ENCODE measurements at places on chromosomes 16 and 17.
A peak's percentile ranks its signal among the peaks of the same experiment; 100 is the strongest.

- peak; percentile 55 for DNase-seq
Measured at GRCh38 chr16:51137097-51137496, 14.0 kb downstream of the SALL1 start.

DNA sequence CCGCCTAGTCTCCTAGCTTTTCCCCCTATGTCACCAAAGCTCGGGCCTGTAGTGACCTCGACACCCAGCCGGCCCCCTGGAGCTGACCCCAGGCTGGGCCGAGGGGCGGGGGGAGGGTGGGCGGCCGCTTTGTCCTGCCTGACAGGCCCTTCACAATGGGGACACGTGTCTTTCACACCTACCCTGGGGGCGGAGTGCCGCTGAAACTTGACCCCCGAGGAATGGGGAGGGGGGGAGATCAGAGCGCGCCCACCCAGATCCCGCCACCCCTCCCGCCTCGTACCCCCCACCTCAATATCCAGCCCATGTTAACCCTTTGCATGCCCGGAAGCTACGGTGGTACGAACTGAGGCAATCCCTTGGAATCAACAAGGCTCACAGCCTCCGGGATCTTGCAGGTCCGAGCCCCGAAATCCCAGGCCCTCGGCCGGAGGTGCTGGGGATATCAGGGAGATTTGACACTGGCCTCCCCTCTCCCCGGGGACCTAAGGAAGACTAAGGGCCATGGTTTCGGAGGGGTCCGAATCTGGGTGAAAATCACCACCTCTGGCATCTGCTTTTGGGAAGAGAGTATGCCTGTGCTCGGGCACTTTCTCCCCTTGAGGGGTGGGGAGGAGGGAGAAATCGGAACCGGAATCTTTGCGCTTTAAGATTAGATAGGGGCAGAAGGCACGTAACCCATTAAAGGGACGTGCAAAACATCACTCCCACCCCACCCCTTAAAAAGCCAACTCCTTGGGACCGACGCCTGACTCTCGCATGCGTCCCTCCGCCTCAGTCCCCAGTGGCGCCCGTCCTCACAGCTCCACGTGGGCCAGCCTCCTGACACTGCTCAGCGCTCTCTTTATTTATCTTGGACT lies 2.6 kb downstream of the NOG start:
- no peak for DNase-seq

DNA sequence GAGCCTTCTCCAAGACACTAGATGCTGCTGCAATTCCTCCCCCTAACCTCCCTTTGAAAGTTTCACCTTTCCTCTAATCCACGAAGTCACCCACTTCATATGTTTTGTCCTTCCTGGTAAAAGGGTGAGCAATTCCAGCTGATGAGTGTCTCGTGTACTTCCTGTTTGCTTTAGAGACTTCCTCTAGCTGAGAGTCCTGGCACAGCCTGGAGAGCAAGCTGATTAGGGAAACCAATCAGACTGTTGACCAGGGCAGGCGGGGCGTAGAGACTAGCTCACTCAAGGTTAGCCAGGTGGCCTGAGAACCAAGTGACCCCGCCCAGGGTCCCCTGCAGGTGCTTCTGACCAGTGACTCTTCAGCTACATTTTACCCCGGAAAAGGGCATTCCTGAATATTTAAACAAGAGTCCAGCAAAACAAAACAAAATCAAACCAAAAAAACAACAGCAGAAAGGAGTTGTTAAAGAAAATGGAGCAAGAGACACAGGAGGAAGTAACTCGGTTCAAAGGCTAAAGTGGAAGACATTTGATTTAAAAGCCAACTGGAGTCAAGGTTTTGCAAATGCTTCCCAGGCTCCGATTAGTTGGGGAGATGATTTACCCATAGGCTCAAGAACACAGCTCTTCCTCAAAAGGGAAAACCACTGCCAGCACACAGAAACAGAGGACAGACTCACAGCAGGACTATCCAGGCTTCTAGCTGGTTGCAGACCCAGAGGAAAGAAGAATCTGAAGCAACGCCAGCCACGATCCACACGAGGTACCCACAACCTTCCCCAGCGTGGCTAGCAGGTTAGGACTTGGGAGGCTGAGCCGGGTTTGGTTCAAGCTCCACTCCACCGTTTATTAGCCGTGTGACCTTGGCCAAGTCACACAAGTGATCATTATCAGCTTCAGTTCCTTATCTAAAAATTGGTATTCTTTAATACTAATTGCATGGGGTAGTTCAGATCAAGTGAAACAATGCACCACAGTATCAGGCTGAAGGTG lies 13.4 kb downstream of the HSPB9 start:
- no peak for DNase-seq

DNA sequence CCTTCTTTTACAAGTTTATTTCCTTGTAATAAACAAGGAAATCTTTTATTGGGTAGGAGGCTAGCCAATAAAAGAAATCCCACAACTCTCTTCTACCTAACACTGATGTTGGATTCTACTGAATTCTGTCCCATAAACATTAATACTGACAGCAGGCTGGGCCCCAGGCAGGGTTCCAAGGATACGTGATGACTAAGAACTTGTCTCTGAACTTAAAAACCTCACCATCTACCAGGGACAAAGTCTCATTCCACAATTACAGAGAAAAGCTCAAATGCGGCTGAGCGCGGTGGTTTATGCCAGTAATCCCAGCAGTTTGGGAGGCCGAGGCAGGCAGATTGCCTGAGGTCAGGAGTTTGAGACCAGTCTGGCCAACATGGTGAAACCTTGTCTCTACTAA lies 64.9 kb downstream of the ARHGAP17 start:
- DNase-seq: no peak

DNA sequence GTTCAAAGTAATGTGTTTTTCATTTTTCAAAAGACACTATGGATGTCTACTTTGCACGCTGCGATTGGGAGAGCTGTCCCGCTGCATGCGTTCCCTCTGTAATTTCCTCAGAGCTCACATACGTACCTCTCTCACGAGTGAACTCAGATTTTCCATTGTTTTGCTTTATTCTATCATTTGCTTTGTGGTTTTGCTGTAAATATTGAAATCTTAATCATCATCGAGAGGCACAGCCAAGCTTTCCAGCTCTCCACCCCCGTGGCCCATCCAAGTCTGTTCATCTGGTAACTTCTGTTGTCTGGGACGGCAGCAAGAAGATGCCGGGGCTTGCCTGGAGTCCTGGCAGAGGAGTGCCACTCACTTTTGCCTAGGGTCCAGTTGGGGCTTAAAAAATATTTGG lies 21.1 kb downstream of the TMC6 start:
- no peak for DNase-seq

- no peak for DNase-seq
Measured at GRCh38 chr16:53105565-53105964, 50.8 kb downstream of the CHD9 start.

GRCh38 chr17:4834681-4835020 lies 1.5 kb downstream of the MINK1 start:
- DNase-seq: no peak

DNA sequence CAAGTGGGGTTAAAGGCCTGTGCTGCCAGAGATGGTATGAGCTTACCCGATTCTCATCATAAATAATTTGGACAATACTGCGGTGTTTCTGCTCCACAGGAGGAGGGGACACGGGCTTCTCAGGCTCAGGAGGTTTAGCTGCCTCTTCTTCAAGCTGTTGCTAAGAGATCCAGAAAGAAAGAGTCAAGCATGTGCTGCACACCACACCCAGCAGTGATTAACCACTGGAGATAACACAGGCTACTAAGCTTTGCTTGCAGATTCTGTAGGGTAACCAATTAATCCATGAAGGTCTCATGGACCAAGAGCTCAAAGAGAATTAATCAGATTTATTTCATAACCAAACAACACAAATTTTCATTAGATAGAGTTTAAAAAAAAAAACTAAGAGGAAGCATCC lies 56.6 kb downstream of the NCOR1 start:
- DNase-seq: no peak

GRCh38 chr16:3485821-3486505 lies 9.3 kb downstream of the C16orf90 start:
- DNase-seq: no peak

GRCh38 chr17:3710951-3711383 lies 12.7 kb upstream of the HASPIN start:
- DNase-seq: no peak

DNA sequence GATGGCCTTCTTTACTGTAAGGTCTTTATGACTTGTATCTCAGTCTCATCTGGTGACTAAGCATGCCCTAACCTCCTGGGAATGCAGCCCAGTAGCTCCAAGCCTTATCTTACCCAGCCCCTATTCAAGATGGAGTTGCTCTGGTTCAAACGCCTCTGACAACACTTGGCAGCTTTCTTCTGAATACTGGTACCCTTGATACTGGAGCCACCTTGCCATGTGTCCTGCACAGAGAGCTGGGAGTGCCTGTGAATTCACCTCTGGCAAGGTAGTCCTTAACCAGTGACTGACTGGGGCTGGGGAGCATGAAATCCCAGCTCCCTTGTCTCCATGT lies 17.2 kb downstream of the NUDT7 start:
- no peak for DNase-seq

GRCh38 chr17:59914274-59914854 lies 21.4 kb downstream of the RPS6KB1 start:
- DNase-seq: no peak

- no peak for DNase-seq
Measured at GRCh38 chr16:10637337-10638037, 57.1 kb upstream of the EMP2 start.

DNA sequence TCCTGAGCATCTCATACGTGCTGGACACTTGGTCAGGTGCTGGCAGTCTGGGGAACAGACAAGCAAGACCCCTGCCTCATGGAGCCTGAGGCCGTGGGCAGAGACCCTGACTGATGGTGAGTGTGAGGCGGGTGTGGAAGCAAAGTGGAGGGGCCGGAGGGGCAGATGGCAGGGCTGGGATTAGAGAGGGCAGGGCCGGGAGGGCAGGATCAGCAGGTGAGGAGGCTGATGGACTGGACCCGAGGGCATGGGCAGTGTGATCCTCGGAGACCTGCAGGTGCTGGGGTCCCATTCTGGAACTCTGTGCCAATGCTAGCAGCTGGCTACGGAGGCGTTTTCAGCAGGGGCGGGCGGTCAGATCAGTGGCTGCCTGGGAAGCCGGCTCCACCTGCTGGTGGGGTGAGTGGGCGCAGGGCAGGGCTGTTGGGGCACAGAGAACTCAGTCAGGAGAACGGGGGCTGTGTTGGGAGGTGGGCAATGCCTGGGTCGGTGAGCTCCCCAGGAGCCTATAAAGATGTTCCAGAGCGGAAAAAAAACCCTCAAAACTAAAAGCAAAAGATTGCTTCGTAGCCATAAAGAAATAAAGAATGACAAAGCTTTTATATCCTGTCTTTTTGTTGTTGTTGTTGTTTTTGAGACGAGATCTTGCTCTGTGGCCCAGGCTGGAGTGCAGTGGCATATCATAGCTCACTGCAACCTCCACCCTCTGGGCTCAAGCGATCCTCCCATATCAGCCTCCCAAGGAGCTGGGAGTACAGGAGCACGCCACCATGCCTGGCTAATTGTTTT lies 8.9 kb upstream of the C16orf74 start:
- no peak for DNase-seq

DNA sequence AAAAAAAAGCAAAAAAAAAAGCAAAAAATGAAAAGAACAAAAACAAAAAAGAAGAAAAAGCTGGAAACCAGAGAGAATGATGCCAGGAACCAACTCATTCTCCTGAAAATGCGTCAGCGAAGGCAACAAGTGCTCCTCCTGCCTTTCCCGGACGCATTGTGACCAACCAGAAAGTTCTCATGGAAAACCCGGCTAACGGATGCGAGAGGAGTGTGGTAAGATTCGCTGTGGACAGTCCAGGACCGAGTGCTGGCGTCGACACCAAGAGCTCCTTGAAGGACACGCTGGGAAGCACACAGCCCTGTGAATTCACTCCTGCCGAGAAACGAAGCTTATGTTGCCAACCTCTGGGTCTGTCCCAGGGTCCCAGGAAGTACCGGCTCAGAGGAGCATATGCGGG lies 43.4 kb downstream of the METRNL start:
- no peak for DNase-seq

GRCh38 chr16:1293921-1294656 lies 15.3 kb upstream of the UBE2I start:
- DNase-seq: no peak

GRCh38 chr17:70327279-70327678 lies 157.9 kb downstream of the KCNJ2 start:
- DNase-seq: no peak

GRCh38 chr17:48726916-48727286 lies 1.6 kb downstream of the HOXB13 start:
- no peak for DNase-seq

GRCh38 chr17:17237026-17237799 lies at the start of gene FLCN:
FLCN (minus strand) TSS chr17:17237168; CDS start chr17:17228137, 9,031 bp downstream.
- peak; percentile 57 for DNase-seq

DNA sequence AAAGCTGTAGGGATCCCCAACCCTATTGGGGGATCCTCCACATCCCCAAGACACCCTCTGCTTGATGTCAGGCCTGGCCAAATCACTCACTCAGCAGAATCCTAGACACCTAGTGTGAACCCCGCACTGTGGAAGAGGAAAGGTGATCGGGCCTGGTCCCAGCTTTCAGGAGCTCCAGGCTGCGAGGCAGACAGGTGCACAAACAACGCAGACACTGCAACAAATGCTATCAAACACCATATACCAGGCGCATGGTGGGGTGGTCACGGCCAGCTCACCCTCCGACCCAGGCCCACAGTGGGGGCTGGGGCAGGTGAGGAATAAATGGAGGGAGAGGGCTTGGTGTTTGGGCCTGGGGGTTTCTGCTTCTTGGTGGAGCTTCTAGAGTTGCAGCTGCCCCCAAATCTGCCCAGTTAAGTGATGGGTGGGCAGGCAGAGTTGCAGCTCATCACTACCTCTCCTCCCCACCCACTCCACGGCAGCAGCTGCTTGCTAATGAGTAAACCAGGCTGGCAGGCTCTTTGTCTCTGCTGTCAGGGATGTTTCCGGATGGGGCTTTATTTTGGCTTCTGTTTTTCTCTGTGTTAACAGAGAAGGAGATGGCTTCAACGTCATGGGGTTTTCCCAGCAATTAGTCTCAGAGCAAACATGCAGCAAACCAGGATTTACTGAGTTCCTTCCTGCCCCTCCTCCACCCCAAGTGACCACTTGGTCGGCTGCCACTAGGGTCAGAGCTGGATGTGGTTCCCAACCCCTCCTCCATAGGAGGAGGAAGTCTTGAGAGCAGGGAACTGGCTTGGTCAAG lies 46.6 kb downstream of the PECAM1 start:
- no peak for DNase-seq

DNA sequence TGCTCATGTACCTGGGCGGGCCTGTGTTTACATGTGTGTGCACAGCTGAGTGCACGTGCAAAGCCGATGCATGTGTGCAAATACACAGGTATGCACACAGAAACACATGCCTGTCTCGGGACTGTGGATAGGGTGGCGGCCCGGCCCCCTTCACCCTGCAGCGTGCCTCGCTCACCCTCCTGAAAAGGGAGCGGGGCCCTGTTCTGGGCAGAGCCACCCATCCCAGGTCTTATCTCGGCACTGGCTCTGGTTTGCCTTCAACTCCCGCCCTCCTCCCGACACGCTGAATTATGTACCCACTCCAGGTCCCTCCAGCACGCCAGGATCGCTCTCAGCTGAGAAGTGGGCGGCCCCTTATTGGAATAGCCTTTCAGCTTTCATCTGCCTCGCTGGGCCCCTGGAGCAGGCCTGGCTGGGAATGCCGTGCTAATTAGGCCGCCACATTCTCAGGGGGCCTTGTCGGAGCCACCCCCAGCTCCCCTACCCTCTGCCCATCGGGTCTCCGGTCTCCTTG lies 77.8 kb downstream of the RTN4RL1 start:
- no peak for DNase-seq

- DNase-seq: peak; percentile 93
Measured at GRCh38 chr16:29995324-29995910, at the start of gene HIRIP3. HIRIP3 (minus strand) TSS chr16:29995617; CDS start chr16:29995605, 12 bp downstream.

GRCh38 chr17:42704490-42704836 lies 22.1 kb downstream of the CNTNAP1 start:
- no peak for DNase-seq

GRCh38 chr17:79005063-79005861 lies 4.3 kb downstream of the CANT1 start:
- DNase-seq: no peak

GRCh38 chr17:8382052-8382879 lies 727 bp downstream of the RPL26 start:
- DNase-seq: no peak

Measured in substantia nigra (tissue), 51 donors.